ENCODE measurements at places on chromosomes 3 and 15.

DNA sequence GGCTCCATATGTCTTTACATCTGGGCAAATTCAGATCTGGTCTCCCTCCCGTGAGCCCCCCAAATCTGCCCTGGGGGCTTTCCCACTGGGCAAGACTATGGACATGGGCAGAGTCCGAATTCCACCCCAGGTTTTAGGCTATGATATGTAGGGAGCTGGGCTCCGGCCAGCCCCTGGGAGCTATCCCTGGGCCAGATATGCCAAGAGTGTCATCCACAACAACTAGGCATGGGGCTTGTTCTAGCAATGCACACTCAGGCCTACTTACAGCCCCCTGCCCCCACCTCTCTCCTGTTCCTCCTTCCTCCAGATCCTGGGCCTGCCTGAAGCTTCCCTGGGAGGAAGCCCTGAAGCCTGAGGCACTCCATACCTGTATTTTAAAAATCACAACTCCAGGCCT is 622 bp downstream of the XIRP1 start:
- H3K4me1 ChIP-seq = peaks cover 2% of the 10 kb centered on the region
- no peaks in the 10 kb centered on the region for H3K36me3 ChIP-seq
- no peak for DNase-seq
- H3K4me3 ChIP-seq = no peak overlapping the region

- no peak for DNase-seq
- H3K4me1 ChIP-seq = no peaks in the 10 kb centered on the region
- no peak overlapping the region for H3K4me3 ChIP-seq
- H3K36me3 ChIP-seq = peaks cover 39% of the 10 kb centered on the region
Observed at GRCh38 chr3:125324341-125324740, 50.8 kb downstream of the ZNF148 start.

- H3K4me1 ChIP-seq = peaks cover 1% of the 10 kb centered on the region
- no peaks in the 10 kb centered on the region for H3K27me3 ChIP-seq
- no peak overlapping the region for H3K4me3 ChIP-seq
Observed at GRCh38 chr3:14162178-14162577, 16.2 kb downstream of the XPC start.

DNA sequence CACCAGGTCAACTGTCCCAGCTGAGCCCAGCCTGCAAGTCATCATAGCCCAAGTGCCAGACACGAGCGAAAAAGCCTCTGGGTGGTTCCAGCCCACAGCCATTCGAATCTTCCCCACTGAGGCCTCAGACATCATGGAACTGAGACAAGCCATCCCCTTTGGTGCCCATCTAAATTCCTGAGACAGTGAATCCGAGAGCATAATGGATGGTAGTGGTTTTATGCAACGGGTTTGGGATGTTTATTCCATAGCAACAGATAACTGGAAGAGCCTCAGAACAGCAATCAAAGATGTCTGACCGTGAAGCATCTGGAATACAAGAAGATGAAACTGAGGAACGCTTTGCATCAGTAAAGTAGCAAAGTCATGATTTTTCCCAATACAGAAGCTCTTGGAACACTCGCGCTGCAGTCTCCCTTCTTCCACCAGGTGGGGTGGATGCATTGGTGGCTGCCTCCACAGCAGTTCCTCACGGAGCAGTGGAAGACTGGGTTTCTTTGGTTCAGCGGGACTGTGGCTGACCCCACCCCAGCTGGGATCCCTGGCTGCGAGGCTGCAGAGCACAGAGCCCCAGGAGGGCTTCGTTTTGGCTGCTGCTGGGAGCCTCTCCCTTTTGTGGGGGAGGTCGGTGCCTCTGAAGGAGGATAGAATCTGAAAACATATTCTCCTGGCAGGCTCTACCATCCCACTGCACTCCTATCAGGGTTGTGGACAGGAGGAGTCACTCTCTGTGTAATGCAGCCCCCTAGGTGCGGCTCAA is 26.4 kb upstream of the PDE8A start:
- H3K36me3 ChIP-seq = no peaks in the 10 kb centered on the region
- no peak overlapping the region for H3K27ac ChIP-seq
- peak; percentile 48 for DNase-seq
- H3K4me1 ChIP-seq = peaks cover 4% of the 10 kb centered on the region

DNA sequence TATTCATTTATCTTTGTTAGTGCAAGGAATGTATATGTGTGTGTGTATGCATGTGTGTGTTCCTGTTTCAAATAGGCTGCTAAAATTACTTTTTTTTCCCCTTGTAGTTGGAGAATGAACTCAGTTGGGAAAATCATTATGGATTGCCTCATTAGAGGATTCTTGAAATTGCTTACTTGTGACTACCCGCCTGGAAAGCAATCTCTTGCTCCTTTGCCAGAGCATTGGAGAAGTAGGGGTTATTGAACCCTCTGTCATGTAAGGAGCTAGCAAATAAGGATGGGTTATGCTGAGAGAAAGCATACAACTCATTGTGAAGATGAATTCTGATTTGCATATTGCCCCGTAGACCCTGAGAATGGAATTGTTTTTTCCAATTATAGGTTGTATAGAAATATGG is 474.5 kb downstream of the CADM2 start:
- no peaks in the 10 kb centered on the region for H3K36me3 ChIP-seq
- no peak overlapping the region for H3K4me3 ChIP-seq
- H3K4me1 ChIP-seq = no peaks in the 10 kb centered on the region
- DNase-seq = no peak
- no peak overlapping the region for H3K27ac ChIP-seq

DNA sequence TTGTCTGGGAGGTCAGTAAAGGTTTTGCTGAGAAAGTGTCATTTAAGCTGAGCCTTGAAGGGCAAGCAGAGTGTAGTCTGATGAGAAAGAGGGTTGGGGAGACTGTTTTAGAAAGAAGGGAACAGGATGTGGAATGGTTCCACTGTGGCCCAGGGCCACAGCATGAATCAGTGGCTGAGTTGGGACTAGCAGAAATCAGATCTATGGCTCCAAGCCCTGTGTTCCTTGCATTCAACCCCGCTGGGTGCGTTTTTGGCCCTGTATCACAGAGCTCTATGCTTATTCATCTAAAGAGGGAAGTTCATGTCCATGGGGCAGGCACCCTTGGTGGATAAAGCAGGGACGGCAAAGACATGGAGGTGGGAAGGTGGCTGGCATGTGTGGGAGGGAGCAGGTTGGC is 151.3 kb downstream of the CACNA1D start:
- no peak for DNase-seq
- H3K4me3 ChIP-seq = no peak overlapping the region
- H3K36me3 ChIP-seq = no peaks in the 10 kb centered on the region
- H3K27ac ChIP-seq = no peak overlapping the region

DNA sequence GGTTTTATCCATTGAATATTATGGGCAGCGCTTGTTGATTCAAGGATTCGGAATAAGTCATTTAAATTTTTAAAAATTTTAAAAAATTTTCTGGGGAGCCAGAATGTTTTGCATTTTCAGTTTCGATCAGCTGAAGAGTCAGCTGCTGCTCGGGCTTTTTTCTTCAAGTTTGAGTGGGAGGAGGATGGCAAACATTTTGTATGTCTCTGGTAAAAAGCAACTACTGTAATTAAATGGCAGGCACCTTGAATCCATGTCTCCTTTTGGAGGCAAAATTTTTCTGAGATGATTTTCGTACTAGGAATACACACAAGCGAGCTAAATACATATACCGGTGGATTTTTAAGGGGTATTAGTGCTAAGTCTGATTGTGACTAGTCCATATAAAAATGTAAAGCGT is 612 bp downstream of the C3orf38 start:
- H3K27me3 ChIP-seq = no peaks in the 10 kb centered on the region
- H3K4me3 ChIP-seq = peak overlapping the region; percentile 96
- peaks cover 23% of the 10 kb centered on the region for H3K36me3 ChIP-seq

DNA sequence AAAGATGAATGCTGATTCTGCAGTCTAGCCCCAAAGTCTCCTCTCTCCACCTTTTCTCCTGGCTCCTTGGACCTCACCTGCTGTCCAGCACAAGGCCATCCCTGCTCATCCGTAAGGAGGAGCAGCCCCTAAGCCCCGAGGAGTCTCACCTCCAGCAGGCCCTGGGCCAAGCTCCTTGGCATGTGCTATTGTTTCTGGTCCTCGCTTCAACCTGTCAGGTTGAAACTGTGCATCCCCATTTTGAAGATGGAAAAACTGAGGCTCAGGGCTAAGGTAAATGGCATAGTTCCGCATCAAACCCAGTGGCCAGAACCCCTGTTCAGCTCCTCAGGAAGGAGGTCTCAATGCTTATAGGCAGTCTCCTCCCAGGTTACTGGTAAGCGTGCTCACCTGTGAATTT is 26.1 kb downstream of the CHDH start:
- no peaks in the 10 kb centered on the region for H3K36me3 ChIP-seq

DNA sequence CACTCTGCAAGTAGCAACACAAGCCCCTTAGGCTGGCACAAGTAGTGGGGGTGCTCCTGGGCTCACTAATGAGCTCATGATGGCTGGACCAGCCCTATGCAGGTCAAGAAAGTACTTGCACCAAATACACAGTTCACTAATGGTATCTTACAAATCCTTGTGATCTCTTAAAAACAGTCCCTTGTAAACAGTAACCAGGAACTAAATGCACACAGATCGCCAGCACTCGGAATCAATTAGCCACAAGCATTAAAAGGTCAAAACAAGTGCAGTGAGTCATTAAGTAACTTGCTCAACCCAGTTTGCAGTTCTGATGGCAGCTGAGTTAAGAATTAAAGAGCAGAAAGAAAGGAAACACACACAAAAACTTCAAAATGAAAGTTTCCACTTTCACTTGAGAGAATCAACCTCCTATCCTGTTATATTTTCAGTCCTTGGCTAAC is 43.2 kb downstream of the ARHGEF3 start:
- H3K4me3 ChIP-seq = peak overlapping the region; percentile 28
- H3K27ac ChIP-seq = peak overlapping the region; percentile 88
- DNase-seq = peak; percentile 47
- no peaks in the 10 kb centered on the region for H3K27me3 ChIP-seq
- H3K4me1 ChIP-seq = peaks cover 81% of the 10 kb centered on the region
- peaks cover 81% of the 10 kb centered on the region for H3K36me3 ChIP-seq

DNA sequence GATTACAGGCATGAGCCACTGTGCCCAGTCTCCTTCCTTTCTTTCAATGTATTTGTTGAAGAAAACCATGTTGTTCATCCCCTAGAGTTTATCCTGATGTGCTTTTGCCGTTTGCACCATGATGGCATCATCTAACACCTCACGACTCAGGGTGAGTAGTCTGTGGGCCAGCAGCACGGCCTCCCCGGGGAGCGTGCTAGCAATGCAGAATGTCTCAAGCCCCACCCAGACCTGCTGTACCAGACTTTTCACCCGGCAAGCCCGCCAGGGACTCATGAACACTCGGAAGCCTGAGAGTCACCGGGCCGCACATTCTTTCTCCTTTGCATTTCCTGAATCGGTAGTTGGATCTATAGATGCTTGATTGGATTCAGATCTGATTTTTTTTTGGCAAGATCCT is 64.6 kb downstream of the RPN1 start:
- DNase-seq = no peak
- peaks cover 4% of the 10 kb centered on the region for H3K4me1 ChIP-seq
- H3K27ac ChIP-seq = no peak overlapping the region
- H3K36me3 ChIP-seq = no peaks in the 10 kb centered on the region
- H3K4me3 ChIP-seq = no peak overlapping the region

- H3K27ac ChIP-seq = peak within 1 kb of the TSS; percentile 94
- peak; percentile 74 for DNase-seq
- peaks cover 59% of the 10 kb centered on the region for H3K27me3 ChIP-seq
- H3K4me1 ChIP-seq = peaks cover 60% of the 10 kb centered on the region
- H3K36me3 ChIP-seq = peaks cover 5% of the 10 kb centered on the region
Observed at GRCh38 chr3:192917404-192918274, at the start of gene MB21D2. TSS of gene MB21D2 (minus strand) at chr3:192917856. CDS start at chr3:192917840, 16 bp downstream.
